ENCODE measurements at places on chromosomes 12 and 14. TPM values are rescaled to one million over a fixed set of nuclear protein-coding genes. Genes with fewer than 3 reads are reported as not detected.

Gene GNPNAT1
- 19.4 TPM for total RNA-seq

Gene SETD1B
- total RNA-seq = 2.0 TPM

Gene PPP4R3A
- total RNA-seq = 52.2 TPM

Gene HEATR5A
- 33.9 TPM for total RNA-seq

Gene PLA2G1B
- total RNA-seq = 0.17 TPM

Gene CIDEB
- 1.3 TPM for total RNA-seq

Gene MYRFL
- total RNA-seq = not detected

Gene MYF5
- not detected for total RNA-seq

Gene GRIP1
- total RNA-seq = not detected

Gene JPH4
- under 0.01 TPM for total RNA-seq

Gene MGST1
- total RNA-seq = 37.1 TPM

Gene DLGAP5
- total RNA-seq = 5.4 TPM

Gene CCND2
- total RNA-seq = 14.9 TPM

Gene ACSS3
- total RNA-seq = 12.2 TPM

Gene WDR89
- 12.4 TPM for total RNA-seq

Gene LALBA
- total RNA-seq = not detected

Gene PAPLN
- total RNA-seq = 4.6 TPM

Gene APOF
- not detected for total RNA-seq

Gene ZC2HC1C
- total RNA-seq = 1.5 TPM

Gene TESPA1
- not detected for total RNA-seq

Gene PARP2
- total RNA-seq = 3.3 TPM

Gene SENP1
- 7.1 TPM for total RNA-seq

Gene BICDL1
- not detected for total RNA-seq

Gene HHIPL1
- 8.6 TPM for total RNA-seq

Gene SIRT4
- total RNA-seq = 2.7 TPM

Gene SERPINA1
- total RNA-seq = 0.16 TPM

Gene IL31
- total RNA-seq = not detected

Gene ATL1
- 7.3 TPM for total RNA-seq

Gene VRTN
- total RNA-seq = not detected

Gene SMCO2
- not detected for total RNA-seq

Gene TAS2R8
- total RNA-seq = not detected

Gene DIO2
- total RNA-seq = 11.5 TPM

Gene KRT3
- total RNA-seq = not detected

Gene FOXG1
- 0.79 TPM for total RNA-seq

Gene PARPBP
- 4.3 TPM for total RNA-seq

Gene MAP1LC3B2
- total RNA-seq = 0.17 TPM

Gene MUCL1
- not detected for total RNA-seq

Gene GPR65
- total RNA-seq = not detected

Gene CLEC2A
- total RNA-seq = not detected
